Stimulated activated naive CD8-positive, alpha-beta T cell treated with anti-CD3 and anti-CD28 coated beads, Interleukin-15, Interleukin-2, amounts not matched to agents 100 U/mL and 50 U/mL, for 24 hours (primary cell): ENCODE measurements at places on chromosomes 6 and 20.

GRCh38 chr6:168305096-168305749 lies 14.4 kb downstream of the DACT2 start:
- no peak for DNase-seq

DNA sequence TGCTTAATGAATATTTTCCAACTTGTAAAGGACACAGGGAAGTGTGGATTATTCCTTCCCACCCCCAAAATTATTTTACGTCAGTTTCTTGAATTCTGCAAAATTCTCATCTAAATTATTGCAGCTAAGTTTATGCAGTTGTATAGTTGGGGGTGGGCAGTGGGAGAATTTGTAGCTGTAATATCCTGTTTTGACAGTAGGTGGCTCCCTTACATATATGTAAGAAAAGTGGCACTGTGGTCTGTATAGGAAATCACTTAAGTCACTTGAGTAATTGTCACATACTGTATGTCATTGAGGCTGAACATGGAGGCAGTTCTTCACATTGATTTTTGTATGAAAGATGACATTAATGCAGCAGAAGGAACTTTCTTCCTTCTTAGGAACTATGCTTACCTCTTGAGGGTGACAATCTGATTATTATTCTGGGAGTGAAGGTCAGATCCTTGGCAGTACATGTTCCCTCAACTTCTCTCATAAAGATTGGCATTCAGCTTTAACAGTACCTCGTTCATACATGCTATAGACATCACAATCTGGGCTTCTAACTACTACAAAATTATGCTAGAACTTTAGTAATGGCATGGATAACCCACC lies 14.6 kb upstream of the CFAP206 start:
- DNase-seq, result peak; percentile 24

DNA sequence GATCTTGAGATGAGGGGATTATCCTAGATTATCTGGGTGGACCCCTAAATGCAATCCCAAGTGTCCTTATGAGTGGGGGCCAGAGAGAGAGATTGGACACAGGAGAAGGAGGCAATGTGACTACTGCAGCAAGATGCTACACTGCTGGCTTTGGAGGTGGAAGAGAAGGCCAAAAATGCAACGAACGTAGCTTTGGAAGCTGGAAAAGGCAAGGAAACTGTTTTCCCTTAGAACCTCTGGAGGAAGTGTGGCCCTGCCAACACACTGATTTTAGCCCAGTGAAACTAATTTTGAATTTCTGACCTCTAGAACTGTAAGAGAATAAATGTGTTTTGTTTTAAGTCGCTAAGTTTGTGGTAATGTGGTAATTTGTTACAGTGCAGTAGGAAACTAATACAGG lies 15.7 kb downstream of the PPARD start:
- DNase-seq, result no peak

DNA sequence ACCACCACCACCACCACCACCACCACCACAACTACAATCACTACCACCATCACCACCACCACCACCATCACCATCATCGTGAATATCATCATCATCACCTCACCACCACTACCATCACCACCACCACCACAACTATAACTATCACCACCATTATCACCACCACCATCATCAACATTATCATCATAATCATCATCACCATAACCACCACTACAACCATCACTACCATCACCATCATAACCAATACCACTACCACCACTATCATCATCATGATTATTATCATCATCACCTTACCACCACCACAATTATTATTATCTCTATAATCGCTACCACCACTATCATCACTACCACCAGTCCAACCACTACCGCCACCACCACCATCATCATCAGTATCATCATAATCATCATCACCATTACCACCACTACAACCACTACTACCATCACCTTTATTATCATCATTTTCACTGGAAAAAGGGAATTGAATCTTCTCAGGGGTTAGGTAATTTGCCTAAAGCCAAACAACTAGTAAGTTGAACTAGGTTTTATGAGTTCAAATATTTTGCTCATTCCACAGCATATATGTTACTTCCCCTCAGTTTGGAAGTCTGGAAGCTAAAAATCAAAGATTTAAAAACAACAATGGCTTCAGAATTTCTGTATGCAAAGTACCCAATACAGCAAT lies 8.3 kb downstream of the RIPOR2 start:
- no peak for DNase-seq

DNA sequence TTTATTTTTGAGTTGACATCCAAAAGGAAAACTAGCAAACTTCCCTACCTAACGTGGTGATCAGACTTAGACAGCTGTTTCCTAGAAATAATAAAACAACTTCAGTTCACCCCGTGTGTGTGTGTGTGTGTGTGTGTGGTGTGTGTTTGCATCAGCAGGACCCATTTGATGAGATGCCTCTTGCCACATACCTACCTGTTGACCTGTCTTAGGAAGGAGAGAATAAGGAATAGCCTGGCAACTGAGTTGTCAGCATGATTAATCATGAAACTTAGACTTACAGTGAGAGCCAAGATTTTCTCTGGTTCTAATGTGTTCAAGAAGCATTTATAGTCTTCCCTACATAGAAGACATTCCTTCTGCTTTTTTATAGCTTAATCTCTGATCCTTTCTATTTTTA lies 16.1 kb upstream of the PBOV1 start:
- DNase-seq, result no peak

DNA sequence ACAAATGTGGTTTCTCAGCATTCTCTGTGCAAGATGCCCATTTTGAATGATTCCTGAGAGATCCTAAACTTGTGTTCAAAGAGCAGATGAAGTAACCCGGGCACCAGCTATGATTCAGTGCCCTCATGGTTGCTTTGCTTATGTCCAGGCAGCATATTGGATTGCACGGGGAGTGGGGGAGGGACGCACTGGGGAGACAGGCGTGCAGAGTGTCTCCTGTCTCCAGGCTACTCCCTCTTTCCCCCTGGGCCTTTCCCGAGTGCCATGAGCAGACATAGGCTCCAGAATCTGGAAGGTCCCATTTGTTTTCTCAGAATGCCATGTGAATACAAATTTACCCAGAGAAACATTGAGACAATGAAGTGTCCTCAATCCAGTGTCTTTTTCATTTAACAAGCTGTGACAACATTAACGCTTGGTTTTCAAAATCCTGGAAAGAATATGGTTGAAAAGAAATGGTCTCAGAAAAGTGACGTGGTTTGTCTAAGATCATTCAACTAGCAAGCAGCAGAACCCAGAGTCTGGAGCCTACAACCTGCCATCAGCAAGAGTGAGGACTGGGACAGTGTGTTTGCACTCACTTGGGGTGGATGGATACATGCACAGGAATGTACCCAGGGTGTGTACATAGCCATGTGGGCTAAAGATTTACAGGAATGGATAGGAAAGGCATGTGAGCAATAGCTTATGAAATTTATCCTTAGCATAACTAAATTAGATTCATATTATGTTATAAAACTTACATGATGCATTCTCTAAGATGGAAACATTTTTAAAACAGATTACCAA lies 4.2 kb downstream of the SYNDIG1 start:
- DNase-seq, result no peak

DNA sequence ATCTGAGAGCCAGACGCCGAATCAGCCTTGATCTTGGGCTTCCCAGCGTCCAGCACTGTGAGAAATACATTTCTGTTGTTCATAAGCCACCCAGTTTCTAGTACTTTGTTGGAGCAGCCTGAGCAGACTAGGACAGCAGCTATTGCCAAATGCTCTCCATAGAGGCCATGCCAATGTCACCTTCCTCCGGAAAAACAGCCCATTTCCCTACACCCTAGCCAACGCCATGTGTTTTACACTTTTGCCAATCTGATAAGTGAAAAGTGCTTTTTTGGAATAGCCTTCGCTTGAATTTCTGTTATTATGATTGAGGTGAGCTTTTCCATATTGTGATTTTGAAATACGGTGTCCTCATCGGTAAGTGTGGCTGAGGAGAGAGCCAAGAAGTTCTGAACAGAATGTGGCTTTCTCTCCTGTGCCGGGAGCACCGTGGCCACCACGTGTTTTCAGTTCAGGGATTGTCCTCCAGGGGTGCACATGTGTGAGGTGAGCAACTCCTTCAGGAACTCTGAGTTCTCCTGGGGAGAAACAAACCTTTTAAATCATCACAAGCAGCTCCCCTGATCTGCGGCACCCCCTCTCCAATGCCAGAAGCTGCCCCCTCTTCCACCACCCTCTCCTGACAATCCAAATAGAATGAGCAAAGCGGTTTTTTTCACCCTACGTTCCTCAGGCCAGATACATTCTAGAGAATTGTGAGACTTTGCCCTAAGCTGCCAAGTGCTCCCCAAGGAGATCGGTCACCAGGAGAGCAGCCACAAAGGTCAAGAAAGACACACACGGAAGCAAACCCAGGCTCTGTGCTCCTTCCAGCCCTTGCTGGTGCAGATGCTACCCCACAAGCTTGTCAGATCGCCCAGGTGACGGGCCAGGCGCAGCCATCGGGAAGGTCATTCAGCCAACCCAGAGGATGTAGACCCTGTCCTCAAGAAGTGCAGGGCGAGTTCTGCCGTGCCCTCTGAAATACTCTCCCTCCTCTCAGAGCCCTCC lies 36.0 kb downstream of the TAF8 start:
- no peak for DNase-seq

DNA sequence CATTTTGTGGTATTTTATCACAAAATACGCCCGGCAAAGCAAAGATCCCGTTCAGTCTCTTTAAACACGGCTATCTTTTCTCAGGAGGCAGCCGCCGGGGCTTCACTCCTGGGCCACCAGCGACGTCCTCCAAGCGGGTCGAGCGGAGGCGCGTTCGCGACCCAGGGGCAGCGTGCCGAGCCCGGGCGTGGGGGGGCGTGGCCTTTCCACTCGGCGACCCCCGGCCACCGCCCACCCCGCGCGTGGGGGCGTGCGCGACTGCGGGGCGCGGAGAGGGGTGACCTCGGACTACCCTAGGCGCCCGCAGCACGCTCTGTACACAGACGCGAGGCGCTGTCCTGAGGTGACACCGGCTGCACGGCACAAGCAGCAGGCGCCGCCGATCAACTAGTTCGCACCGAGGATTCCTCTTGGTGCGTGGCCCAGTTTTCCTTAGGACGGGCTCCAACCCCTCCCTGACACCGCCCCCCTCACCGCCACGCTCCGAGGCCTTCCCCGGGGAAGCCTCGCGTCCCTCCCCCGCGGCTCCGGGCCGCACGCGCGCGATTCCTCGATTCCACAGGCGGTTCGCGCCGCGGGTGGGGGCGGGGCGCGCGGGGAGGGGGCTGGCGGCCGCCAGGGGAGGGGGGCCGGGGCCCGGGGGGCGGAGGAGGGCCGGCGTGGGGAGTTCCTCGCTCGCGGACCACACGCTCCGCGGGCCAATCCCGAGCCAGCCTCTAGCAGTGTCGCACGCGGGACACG lies 1.1 kb upstream of the JARID2 start:
- peak; percentile 64 for DNase-seq

DNA sequence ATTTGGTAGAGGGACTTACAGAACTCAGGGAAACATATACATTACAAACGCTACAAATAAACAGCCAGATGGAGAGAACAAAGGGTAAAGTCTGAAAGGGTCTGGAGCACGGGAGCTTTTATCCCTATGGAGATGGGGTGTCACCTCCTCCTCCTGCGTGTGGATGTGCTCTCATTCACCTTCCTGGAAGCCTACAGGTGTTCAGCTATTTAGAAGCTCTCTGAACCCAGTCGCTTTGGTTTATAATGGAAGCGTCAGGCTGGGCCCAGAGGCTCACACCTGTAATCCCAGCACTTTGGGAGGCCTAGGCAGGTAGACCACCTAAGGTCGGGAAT lies 17.7 kb upstream of the ITCH start:
- DNase-seq, result no peak
